ENCODE measurements at places on chromosomes 6 and 20.

DNA sequence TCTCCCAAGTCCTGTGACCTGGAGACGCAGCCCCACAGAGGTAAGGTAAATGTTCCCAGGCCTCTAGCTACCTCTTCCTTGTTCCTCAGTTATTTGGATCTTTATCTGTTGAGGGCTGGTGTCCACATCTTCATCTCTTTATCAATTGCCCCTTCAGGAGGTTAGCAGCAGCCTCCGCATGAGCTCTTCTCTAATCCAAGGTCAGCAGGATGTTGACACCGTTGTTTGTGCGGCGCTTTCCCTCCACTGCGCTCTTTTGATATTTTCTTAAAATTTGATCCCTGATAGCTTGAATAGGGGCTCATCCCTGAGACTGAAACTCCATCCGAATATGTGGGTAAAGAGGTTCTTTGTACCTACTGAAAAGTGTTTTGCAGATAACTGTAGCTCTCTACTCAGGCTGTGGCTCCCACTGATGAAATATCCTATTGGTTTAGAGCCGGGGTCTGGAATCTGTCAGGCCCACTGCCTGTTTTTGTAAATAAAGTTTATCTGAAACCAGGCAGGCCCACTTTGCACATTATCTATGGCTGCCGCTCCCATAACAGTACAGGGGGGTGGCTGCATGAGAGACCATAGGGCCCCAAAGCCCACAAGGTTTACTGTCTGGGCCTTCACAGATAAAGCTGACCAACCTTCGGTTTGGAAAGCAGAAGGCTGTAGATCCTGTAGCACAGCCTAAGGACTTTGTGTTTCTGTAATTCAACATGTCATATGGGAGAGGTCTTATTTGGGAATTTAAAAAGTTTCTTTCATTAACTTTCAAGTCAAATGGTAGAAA lies 362.6 kb downstream of the QKI start:
- no peak for DNase-seq

DNA sequence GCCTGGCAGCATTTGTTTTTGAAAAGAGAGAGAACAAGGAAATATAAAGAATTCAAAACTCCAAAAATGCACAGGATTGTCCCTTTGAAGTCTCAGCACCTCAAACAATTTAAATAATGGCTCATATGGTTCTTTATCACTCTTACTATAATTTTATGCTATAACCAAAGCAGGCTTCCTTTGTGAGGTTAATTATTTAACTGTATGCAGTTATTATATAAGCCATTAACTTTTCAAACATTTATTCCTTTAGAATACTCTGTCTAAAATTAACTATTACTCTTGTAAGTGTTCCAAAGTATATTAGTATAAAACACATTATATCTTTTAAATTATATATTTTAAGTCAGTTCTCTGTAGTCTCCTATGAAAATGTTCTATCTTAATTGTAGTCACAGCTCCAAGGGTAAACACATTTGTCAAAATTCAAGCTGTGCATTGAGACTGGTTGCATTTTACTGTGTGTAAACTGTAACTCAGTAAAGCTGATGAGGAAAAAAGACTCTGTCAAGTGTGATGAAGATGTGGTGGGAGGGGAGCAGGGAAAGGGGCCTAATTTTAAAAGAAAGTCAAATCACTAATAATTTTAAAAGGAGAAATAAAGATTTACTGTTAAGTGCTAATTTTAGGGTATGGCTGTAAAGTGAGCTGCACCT lies 20.0 kb upstream of the PLAGL1 start:
- no peak for DNase-seq

DNA sequence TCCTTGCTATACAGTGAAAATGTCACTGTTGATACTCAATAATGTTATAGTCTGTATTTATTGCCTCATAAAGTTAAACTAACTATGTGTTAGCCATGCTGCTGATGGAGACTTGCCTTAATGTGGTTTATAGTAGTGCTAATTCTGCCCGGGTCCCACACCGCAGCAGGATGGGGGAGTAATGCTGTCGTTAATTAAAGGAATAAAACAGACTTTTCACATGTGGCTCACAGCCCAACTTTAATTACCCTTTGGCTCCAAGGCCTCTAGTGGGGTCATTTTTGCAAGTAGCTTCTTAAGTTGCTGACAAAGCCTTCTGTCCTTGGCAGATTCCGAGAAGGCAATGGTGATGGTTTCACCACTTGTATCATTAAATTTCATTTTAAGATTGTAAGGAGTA lies 634.3 kb downstream of the TBC1D32 start:
- DNase-seq: no peak

GRCh38 chr6:129264480-129265045 lies 381.6 kb downstream of the LAMA2 start:
- peak; percentile 36 for DNase-seq

- no peak for DNase-seq
Measured at GRCh38 chr6:16092140-16092539, 36.7 kb upstream of the MYLIP start.

DNA sequence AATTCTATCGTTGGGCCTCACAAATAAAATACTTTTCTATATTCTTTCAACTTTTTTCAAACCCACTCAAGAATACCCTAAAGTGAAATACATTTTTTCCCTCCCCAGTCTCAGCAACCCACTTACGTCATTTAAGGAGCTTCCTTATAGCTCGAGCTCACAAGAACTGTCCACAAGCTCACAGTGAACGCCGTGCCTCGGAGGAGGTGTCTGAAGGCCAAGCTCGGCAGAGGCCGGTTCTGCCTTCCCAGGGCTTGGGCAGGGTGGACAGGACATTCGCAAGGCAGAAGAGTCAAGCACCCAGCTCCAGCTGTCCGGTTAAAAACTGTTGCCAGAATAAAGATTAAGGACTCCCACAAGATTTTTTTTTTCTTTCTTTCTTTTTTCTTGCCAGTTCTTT lies 802.3 kb downstream of the QKI start:
- no peak for DNase-seq

DNA sequence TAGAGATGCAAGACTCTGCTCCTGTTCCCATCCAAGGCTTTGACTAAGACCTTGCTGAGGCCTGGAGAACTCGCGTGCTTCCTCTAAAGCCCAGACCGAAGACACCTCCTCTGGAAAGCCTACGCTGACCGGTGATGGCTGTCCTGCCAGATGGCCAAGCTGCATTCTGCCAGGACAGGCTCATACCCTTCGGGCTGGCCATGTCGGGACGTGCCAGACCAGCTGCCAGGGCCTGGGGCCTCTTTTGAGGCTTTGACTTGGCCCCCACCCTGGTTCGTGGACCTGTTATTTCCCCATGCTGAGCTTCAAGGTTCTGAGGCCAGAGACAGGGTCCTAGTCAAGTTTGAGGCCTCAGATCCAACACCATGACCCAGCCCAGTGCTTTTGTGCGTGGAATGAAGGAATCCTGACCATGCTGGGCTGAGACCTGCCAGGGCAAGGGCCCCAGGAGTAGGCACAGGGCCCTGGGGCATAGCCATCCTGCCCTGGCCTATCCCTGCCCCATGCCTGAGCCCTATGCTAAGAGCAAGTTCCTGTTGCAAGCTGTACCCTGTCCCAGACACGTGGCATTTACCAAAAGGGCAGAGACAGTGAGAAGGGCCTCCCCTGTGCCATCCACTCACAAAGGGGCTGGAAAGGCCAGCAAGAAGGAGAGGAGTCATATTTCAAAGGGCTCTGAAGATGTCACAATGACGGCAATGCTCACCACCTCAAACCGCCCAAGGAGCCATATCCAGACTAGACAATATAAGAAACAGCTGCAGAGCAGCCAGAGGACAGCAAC lies 42.8 kb downstream of the MRPL14 start:
- DNase-seq: no peak

DNA sequence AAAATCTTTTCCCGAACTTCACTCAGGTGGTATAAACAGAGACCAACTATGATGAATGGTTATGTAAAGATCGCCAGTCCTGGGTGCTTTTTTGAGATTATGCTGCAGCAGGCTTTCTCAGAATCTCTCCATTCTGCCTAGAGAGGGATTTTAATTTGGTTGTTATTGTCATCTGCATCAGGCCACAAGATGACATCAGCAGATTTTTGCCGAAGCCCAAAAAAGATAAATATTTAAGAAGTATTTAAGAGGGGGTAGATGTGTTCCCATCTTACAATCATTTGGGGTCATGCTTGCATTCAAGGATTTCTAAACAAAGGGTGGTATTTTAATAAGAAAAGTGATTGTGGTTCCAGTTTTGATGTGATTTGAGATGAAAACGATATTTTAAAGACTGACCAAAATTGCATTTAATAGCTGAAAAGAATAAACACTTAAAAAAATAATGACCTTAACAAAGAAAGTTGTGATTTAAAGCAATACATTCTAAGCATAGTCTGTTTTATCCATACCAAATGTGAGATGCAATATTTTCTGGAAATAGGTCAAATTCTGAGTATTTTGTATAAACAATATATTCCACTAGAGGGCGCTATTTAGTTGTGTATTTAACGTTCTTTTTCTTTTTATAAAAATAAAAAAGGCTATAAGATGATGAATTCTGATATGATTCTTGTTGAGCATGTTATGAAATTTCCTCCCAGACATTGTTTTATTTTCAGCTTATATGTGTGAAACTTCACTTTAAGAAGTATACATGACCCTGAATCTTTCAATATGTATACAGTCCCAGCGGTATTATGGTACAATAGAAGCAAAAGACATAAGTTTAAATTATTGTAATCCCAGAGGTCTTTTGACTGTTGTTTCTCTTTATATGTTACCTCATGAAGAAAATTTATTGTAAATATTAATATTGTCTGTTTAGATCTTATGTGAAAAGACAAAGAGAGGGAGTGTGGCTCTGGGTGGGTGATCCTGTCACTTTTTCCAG lies 51.0 kb upstream of the ZFP64 start:
- peak; percentile 8 for DNase-seq

DNA sequence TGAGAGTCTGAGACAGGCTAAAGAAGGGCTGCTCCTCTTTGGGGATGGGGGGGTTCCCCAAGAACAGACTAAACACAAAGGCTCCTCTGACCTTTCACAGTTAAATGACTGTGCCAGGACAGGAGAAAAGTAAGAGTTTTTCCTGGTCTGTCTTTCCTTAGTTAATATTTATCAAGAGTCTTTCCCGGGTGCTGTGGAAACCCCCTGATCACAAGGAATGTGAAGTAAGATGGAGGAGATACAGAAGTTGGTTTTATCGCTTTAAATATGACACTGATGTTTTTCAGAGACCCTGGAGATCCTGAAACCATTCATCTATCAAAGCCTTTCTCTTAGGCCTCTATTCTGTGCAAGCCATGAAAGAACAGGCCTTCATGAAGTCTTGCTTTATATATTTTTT lies 105.8 kb downstream of the RNF144B start:
- DNase-seq: no peak

DNA sequence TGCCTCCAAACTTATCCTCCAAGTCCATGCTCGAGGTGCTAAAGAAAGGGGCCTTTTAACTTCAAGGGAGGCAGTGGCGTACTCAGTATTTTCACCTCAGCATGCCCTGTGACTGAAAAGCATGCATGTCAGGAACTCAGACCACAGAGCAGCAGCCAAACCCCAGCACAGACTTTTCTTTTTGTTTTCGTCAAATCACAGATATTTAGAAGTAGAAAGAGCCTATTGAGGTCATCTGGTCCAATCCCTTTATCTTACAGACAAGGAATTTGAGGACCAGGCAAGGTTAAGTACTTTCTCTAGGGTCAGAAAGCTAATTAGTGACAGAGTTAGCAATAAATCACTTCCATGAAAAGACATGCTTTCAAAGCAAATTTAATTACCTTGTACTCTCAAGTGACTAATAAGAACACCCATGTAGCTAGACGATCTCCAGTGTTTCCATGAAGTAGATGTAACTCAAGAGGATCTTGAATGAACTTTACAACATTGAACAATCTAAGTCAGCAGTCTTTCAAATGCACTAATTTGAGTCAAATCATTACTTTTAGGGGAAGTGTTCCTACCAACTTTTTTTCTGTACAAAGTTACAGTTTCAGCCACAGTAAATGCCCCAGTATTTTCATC lies 35.9 kb downstream of the MOXD1 start:
- DNase-seq: no peak

DNA sequence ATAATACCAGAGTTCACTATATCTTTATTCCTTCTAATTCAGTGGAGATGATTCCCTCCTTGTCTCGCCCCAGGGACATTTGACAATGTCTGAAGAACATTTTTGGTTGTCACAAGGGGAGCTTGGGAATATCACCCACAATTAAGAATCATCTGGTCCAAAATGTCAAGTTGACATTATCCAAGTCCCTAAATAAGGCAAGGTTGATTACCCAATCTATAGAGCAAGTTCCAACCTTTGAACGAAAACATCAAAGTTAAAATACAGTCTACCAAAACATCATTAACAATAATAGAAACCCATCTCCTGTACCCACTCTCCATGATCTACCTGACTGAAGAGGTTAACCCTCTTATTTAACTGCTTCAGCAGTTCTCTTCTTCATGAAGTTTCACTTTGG lies 15.6 kb downstream of the DEK start:
- no peak for DNase-seq

DNA sequence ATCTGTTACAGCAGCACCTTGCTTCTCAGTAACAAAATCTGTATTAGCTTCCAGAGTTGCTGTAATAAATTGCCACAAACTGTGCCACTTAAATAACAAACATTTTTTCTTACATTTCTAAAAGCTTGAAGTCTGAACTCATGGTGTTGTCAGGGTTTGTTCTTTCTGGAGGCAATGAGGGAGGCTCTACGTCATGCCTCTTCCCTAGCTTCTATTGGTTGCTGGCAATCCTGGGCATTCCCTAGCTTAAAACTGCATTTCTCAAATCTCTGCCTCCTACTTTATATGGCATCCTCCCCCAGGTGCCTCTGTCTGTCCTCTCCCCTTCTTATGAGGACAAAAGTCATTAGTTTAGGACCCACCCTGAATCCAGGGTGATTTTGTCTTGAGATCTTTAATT lies 41.6 kb upstream of the TMEM244 start:
- no peak for DNase-seq

GRCh38 chr20:57594092-57594951 lies 25.9 kb downstream of the ZBP1 start:
- DNase-seq: peak; percentile 21

GRCh38 chr20:63577317-63577894 lies 3.4 kb upstream of the HELZ2 start:
- no peak for DNase-seq

- no peak for DNase-seq
Measured at GRCh38 chr6:25980935-25981334, 18.3 kb downstream of the TRIM38 start.

DNA sequence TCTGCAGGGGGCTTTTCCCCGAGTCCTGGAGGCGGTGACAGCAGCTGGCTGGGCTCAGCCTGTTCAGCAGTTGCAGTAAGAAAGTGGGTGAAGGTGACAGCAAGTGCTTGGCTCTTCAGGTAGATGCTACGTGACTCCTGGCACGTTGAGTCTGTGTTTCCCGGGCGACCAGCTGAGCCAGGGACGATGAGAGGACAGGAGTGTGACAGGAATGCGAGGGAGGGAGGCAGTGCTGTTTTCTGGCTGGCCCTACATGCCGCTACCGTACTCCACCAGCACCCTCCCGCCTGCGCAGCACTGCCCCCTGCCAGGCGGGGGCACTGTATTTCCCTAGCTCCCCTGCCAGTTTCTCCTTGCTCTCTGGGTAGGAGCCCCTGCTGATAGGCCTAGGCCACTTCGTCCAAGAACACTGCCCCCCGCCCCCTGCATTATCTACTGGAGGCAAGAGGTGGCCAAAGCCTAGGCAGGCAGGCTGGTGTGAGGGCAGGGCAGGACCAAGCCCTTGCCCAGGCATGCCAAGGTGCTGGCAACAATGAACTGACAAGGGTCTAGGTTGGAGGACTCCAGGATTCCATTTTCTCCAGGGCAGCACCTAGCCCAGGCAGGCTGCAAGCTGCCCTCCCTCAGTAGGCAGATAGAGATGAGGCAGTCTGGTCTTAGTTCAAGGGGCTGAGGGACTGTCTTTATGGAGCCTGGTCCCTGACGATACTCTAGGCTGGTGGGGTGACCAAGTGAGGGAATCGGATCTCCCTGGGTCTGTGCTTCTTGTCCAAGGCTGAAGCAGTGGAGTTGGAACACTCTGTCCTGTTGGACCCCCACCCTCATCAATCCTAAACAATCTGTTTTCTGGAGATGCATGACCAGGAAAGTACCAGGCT lies 19.2 kb downstream of the MRPS18A start:
- DNase-seq: peak; percentile 67
